CD4-positive, alpha-beta T cell treated with Interleukin-1 beta for 1 hour (primary cell): ENCODE measurements at places on chromosomes 12 and 14.

- no peak for DNase-seq
These were observed 13.2 kb upstream of the COL2A1 start for GRCh38 chr12:48017496-48017895.

GRCh38 chr12:13377698-13378097 lies 181.2 kb downstream of the EMP1 start:
- no peak for DNase-seq

- DNase-seq = no peak
These were observed 744 bp downstream of the ATP5MC2 start for GRCh38 chr12:53674977-53675700.

GRCh38 chr12:124537525-124538193 lies 29.8 kb downstream of the NCOR2 start:
- DNase-seq = no peak

DNA sequence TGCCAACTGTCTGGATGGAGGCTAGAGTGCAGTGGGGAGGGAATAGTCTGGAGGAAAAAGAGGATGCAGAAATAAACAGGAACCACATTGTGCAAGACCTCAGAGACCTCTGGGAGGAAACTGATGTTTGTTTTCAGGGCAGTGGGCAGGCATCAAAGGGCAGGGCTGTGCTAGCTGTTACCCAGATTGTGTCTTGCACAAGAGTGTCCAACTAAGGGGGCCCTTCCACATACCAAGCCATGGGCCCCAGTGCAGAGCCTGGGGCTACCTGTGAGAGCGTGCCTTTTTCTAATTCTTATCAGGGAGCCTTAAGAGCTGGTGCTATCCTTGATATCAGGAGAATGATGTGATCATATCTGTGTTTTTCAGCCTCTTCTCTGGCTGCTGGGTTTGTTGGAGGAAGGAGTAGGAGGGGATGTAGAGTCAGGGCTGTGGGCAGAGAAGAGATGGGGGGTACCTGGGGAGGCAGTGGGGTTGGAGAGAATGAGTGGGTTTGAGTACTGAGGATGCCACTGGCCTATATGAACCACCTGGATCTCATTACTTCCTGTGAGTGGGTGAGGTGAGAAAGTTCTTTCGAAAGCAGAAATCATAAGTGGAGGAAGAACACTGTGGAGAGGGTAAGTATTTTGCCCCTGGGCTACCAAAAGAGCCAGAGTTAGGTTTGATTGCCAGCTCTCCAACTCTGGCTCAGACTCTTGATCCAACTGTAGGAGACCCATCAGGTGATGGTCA lies 259.2 kb upstream of the CRY1 start:
- no peak for DNase-seq

GRCh38 chr12:95648990-95649791 lies 97.9 kb upstream of the USP44 start:
- DNase-seq = no peak

- DNase-seq = no peak
These were observed 21.5 kb downstream of the BATF start for GRCh38 chr14:75543786-75544185.

DNA sequence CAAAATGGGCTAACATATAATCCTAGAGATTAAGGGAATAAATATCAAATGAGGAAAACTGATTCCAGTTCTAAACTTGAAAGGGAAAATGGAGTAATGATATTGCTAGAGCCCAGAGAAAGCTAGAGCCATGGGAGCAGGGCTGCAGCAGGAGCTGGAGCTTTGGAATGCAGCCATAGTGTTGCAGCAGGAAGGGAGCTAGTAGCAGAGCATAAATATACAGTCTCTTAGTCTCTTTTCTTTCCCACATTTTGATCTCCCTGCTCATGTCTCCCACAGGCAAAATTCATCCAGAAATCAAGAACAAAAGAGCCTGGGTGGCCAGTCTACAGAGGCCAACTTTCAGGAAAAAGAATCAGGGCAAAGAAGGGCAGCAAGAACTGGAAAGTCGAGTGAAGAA lies 253.7 kb downstream of the ATXN7L3B start:
- DNase-seq = no peak

- DNase-seq = no peak
These were observed 17.7 kb upstream of the PLEK2 start for GRCh38 chr14:67429510-67430205.

DNA sequence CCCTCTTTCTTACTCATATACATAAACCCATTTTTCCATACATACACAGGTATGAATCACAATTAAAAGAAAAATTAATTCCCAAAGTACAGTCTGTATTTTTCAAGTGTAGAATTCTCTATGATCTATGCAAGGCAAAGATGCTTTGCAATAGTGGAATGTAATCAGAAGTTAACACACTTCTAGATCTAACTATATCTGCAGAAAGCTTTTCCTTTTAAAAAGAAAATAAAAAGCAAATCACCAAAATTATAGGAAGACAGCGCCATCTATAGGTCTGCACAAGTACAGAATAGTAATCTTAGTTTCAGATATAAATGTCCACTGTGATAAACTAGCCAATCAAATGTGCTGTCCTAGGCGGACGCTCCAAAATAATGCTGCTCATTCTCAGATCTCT lies 22.0 kb downstream of the SLC25A21 start:
- no peak for DNase-seq

DNA sequence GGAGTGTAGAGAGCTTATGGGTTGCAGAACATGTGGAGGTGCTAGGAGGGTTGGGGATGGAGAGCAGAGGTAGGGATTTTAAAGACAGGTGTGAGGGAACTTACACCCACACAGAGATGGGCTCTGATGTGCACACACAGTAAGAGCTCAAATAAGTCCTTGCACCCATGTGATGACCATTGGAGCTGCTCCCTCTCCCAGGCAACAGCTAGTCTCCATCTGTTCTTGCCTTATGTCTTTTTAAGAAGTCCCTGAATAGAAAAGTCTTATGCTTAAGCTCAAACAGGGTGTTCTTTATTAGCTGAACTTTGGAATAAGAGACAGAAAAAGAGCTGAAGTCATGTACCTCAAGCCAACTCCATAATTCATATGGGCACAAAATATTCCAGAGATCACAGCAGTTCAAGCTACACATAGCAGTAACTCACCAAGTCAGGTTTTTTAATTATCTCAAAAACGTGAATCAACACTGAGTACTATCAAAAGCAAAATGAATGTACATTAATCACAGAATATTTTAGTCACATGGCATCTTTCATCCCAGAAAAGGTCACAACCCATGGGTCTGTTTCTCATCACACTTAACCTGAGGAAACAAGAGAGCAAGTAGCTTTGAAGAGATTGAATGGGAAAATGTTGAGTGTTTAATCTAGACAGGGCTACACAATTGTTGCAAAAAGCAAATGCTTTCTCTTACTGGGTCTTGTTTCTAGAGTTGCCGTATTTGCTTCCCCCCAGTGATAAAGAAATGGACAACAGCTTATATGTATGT lies 1513.6 kb upstream of the SEL1L start:
- no peak for DNase-seq

DNA sequence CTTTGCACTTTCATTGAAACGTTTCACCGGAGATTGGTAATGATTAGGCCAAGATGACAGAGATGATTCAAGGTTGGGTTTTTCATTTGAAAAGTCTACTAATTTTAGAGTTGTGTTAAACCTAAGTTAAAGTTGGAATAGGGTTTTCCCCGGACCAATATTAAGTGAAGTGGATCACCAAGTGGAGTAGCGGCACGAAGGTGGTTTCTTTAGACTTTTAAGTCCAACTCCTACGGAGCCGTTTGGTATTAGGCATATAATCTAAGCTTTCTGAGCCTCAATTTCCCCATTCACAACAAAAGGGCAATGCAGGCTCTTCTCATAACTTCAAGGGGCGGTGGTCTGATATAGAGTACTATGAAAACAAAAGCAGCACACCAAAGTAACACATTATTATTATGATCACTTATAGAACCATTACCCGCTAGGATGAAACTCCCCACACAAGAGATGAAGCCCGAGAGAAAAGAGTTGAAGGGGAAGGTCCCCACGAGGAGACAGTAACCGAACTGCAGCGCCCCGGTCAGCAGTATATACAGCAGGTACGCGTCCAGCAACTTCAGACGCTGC lies 413 bp downstream of the DAD1 start:
- no peak for DNase-seq

DNA sequence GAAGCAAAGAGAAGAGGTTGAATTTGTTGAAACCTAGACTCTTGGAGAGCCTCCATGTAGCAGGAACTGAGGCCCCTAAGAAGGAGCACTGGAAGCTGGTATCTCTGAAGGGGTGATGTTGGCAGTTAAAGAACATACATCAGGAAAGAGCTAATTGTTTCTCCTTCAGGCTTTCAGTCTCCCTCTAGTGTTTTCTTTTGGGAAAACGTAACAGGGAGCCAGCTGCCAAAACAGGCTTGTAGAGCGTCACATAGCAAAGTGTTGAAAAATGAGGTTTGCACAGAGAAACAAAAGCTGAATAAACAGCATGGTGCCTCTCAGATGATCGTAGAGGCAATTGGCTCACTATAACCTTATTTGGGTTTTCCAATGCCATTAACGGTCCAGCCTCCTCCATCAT lies 46.9 kb upstream of the CAND1 start:
- no peak for DNase-seq
